ENCODE measurements at places on chromosomes 5 and 9.
A peak's percentile ranks its signal among the peaks of the same experiment; 100 is the strongest.

GRCh38 chr5:127564002-127564769, 46.7 kb downstream of the PRRC1 start:
- peak; percentile 7 for DNase-seq

DNA sequence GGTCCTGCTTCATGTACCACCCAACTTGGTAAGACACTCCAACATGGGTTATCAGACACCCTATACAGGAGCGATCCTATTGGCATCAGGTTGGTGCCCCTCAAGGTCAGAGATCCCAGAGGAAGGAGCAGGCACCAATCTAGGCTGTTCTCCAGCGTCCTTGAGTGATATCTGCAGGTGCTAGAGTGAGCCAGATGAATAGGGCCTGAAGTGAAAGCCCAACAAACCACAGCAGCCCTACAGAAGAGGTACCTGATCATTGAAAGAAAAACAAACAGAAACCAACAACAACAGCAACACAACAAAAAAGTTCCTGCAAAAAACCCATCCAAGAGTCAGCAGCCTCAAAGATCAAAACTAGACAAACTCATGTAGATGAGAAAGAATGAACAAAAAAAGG, 584.8 kb downstream of the HINT1 start:
- DNase-seq: no peak

- no peak for DNase-seq
Observed at GRCh38 chr5:133930813-133931090, 37.7 kb downstream of the C5orf15 start.

DNA sequence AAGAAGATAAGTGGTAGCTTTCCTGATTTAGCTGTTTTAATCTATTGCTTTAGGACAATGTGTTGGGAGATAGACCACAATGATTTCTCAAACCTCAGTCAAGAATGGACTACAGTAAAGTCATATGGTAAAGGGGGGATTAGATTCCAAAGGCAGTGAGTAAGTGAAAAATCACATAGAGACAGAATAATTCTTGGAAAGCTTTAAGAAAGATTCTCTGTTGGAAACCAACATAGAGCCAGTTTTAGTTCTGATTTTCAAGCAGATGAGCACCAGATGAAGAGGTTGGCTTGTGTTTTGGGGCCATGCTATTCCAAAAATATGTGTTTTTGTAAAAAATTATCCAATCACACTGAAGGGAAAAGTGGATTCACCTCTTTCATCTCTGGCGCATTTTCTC, 256.8 kb upstream of the RPS23 start:
- no peak for DNase-seq

DNA sequence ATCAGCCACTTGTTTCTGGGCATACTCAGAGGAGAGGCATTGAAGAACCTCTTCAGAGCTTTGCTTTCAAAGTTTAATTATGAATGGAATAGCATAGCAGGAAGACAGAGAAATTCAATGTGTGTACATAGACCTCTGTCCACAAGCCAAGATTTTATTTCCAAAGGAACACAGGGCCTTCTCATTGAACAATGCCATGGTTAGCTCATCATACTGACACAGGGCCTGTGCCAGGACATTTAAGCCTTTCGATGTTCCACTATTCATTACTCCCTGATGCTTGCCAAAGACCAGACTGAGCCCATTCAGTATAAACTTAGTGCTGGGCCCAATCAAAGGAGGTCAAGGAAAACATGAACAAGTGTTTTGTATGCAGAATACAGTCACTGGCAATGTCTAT, 280.8 kb downstream of the FBXL17 start:
- no peak for DNase-seq

DNA sequence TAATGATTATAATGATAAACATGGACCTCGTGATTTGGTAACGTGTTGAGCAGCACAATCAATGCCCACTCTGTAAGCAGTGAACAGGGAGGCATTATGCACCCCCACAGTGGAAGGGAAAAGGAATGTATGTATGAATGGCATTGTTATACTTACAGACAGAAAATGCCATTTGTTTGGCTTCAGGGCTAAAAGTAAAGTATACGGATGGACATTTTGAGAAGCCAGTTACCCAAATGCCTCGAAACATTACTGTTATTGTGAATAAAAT, 260.2 kb upstream of the PPP1R2B start:
- DNase-seq: no peak

GRCh38 chr5:93209476-93209875, 371.5 kb downstream of the NR2F1-AS1 start:
- no peak for DNase-seq

- no peak for DNase-seq
Observed at GRCh38 chr5:87099291-87099839, 168.3 kb upstream of the RASA1 start.

All from AG09319 (cell line).